ENCODE measurements at places on chromosomes 16 and 17. TPM values are rescaled to one million over a fixed set of nuclear protein-coding genes. Genes with fewer than 3 reads are reported as not detected.

- no peaks in the 10 kb centered on the region for H3K27me3 ChIP-seq
- H3K4me3 ChIP-seq: no peak overlapping the region
- no peak for DNase-seq
- no peaks in the 10 kb centered on the region for H3K4me1 ChIP-seq
These were observed 105.8 kb downstream of the TANC2 start for GRCh38 chr17:63071797-63072196.

- H3K4me1 ChIP-seq: peaks cover 22% of the 10 kb centered on the region
- H3K27ac ChIP-seq: no peak overlapping the region
- peaks cover 20% of the 10 kb centered on the region for H3K27me3 ChIP-seq
- no peaks in the 10 kb centered on the region for H3K36me3 ChIP-seq
- DNase-seq: no peak
These were observed 814 bp upstream of the RUNDC3A start for GRCh38 chr17:44307387-44308186.

The ZNF688 gene
- 10.1 TPM for total RNA-seq

The TPSD1 gene
- not detected for total RNA-seq

The SOX9 gene
- not detected for total RNA-seq

The UTP18 gene
- 40.3 TPM for total RNA-seq

The MPV17L gene
- total RNA-seq: 0.07 TPM

The LPO gene
- total RNA-seq: not detected

The CTRB1 gene
- not detected for total RNA-seq

GRCh38 chr16:81945665-81946064 is 65.6 kb downstream of the SDR42E1 start:
- H3K4me1 ChIP-seq: no peaks in the 10 kb centered on the region
- no peak overlapping the region for H3K27ac ChIP-seq
- DNase-seq: no peak
- H3K36me3 ChIP-seq: peaks cover 87% of the 10 kb centered on the region
- H3K27me3 ChIP-seq: no peaks in the 10 kb centered on the region

- no peaks in the 10 kb centered on the region for H3K27me3 ChIP-seq
- peaks cover 14% of the 10 kb centered on the region for H3K4me1 ChIP-seq
- peaks cover 2% of the 10 kb centered on the region for H3K36me3 ChIP-seq
These were observed 5.7 kb upstream of the LGALS3BP start for GRCh38 chr17:78985395-78985794.

DNA sequence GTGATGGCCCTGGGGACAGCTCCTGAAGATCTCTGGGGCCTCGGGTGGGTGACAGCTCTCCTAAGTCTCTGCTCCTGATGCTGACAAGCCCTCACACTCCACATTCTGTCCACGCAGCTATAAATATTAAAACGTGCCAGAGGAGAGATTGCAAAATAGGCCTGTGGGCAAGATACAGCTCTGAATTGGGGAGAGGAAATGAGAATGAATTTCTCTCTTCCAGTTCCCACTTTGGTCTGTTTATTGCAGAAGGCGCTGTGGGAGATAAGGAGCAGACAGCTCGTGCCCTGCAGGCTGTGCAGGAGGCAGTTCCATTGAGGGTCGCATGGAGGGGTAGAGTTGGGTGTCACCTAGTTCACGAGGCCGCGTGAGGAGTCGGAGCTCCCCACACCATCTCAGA is 87.5 kb upstream of the SDK2 start:
- no peak overlapping the region for H3K4me3 ChIP-seq
- no peak for DNase-seq
- H3K27me3 ChIP-seq: peaks cover 13% of the 10 kb centered on the region
- no peaks in the 10 kb centered on the region for H3K36me3 ChIP-seq

The CRYM gene
- not detected for total RNA-seq

- H3K4me3 ChIP-seq: no peak overlapping the region
- no peaks in the 10 kb centered on the region for H3K27me3 ChIP-seq
- DNase-seq: no peak
- H3K36me3 ChIP-seq: peaks cover 13% of the 10 kb centered on the region
These were observed 65.4 kb downstream of the WWP2 start for GRCh38 chr16:69827524-69827923.

GRCh38 chr16:50722405-50722737 is 19.5 kb upstream of the CYLD start:
- H3K36me3 ChIP-seq: peaks cover 5% of the 10 kb centered on the region
- peaks cover 36% of the 10 kb centered on the region for H3K4me1 ChIP-seq
- H3K27me3 ChIP-seq: no peaks in the 10 kb centered on the region
- H3K4me3 ChIP-seq: no peak overlapping the region
- peak overlapping the region; percentile 88 for H3K27ac ChIP-seq
- DNase-seq: no peak

DNA sequence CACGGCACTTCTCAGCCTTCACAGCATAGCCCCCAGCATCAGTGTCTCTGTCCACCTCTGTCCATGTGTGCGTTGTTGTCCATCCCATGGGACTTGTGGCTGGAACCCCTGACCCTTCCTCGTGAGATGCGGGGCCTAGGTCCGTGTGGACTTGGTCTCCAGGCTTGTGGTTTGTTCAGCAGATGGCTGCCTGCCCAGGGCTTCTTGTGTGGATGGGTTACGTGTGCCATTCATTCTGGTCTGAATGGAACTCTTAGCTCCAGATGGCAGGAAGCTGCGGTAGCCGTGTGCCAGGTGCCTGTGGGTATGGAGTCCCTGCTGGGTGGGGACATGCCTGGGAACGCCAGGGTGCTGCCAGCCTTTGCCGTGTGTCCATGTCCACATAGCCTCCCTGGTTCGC is 31.7 kb upstream of the NUDT16L1 start:
- no peak overlapping the region for H3K4me3 ChIP-seq
- no peak for DNase-seq
- H3K27ac ChIP-seq: no peak overlapping the region
- H3K27me3 ChIP-seq: no peaks in the 10 kb centered on the region

The GALR2 gene
- 0.27 TPM for total RNA-seq

DNA sequence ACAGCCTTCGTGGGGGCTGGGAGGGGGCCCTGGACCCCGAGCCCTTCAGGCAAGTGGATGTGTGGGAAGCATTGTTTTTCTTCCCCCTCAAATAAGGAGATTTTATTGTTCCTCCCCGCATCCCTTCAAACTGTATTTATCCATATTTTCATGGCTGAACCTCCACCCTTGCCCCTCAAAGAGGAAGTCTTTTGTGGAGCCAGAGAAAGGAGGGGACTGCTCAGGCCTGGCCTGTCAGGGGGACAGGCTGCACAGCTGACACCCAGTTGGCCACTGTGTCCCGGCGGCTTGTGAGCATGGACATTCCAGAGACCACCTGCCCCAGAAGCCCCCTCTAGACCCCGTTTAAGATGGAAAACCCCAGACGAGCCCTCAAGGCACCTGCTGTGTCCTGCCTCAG is 15.9 kb downstream of the HEXIM2 start:
- no peak overlapping the region for H3K27ac ChIP-seq
- no peaks in the 10 kb centered on the region for H3K36me3 ChIP-seq
- H3K27me3 ChIP-seq: no peaks in the 10 kb centered on the region
- DNase-seq: no peak
- H3K4me3 ChIP-seq: no peak overlapping the region

GRCh38 chr17:18187821-18188761 is 4.5 kb downstream of the ALKBH5 start:
- H3K4me1 ChIP-seq: peaks cover 70% of the 10 kb centered on the region
- no peak overlapping the region for H3K27ac ChIP-seq
- H3K27me3 ChIP-seq: no peaks in the 10 kb centered on the region
- H3K4me3 ChIP-seq: no peak overlapping the region
- peaks cover 18% of the 10 kb centered on the region for H3K36me3 ChIP-seq

GRCh38 chr16:78163772-78164670 is 64.6 kb downstream of the WWOX start:
- no peaks in the 10 kb centered on the region for H3K4me1 ChIP-seq
- no peak overlapping the region for H3K4me3 ChIP-seq
- H3K36me3 ChIP-seq: no peaks in the 10 kb centered on the region
- no peak overlapping the region for H3K27ac ChIP-seq
- no peaks in the 10 kb centered on the region for H3K27me3 ChIP-seq

- H3K27ac ChIP-seq: no peak within 1 kb of the TSS
- H3K4me3 ChIP-seq: no peak within 1 kb of the TSS
- H3K4me1 ChIP-seq: peaks cover 15% of the 10 kb centered on the region
- peaks cover 23% of the 10 kb centered on the region for H3K27me3 ChIP-seq
- DNase-seq: peak; percentile 45
- H3K36me3 ChIP-seq: no peaks in the 10 kb centered on the region
These were observed at the start of gene RAB11FIP4 for GRCh38 chr17:31391496-31391949. RAB11FIP4 (plus strand) TSS chr17:31391675; CDS start chr17:31391853, 178 bp downstream.

The CTRB2 gene
- total RNA-seq: not detected

GRCh38 chr16:2040787-2041522 is 6.7 kb downstream of the NTHL1 start:
- peaks cover 2% of the 10 kb centered on the region for H3K36me3 ChIP-seq
- H3K4me3 ChIP-seq: no peak overlapping the region
- DNase-seq: no peak
- H3K27me3 ChIP-seq: no peaks in the 10 kb centered on the region
- H3K27ac ChIP-seq: no peak overlapping the region
- peaks cover 21% of the 10 kb centered on the region for H3K4me1 ChIP-seq

The HOXB6 gene
- not detected for total RNA-seq
